EH (cell line): ENCODE measurements at places on chromosomes 6 and 20.

DNA sequence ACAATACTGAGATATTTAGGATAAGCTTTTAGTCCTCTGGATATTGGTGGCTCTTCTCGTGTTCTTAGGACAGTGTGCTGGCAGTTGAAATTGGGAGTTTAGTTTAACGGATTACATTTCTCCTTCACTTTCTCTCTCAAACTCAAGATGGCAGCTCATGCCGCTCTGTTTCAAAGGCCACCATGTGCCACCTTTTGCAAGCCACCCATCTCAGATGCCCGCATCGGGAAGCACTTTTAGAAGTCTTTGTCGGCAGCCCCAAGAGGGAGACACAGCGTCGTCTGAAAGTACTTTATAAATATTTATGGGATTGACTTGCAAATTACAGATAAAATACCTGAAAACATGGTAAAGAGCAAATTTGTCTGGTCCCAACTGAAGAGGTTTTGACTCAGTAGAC, 73.5 kb downstream of the DOK5 start:
- DNase-seq, result no peak

GRCh38 chr6:5121956-5122355, 36.8 kb downstream of the PPP1R3G start:
- DNase-seq, result no peak

DNA sequence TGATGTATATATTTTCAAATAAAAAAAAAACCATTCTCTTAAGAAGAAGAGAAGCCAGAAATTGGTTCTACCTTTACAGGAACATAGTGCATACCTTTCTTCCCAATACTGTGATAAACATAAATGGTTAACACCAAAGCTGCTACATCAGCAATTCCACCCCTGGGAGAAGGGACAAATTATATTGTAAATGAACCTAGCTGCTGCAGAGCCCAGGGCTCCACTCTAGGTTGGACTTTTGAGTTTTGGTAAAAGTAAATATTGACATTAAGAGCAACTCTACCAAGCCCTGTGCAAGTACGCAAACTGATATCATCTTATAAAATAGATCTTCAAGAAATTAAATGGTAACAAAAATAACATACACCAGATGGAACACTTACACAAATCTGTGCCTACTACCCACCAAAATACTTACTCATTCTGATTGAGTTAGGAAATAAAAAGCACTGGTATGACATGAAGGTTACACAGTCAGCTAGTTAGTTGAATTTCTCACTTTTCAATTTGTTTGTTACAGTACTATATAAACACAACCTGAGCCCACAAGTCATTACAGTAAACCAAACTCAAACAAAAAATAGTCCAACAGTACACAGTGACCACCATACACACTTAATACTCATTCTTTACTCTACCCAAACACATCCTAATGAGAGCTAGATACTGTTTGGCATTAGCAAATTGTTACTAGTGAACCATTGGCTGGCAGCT, 223.3 kb upstream of the HEY2 start:
- no peak for DNase-seq

GRCh38 chr6:137927777-137928218, 60.7 kb downstream of the TNFAIP3 start:
- DNase-seq, result peak; percentile 63

DNA sequence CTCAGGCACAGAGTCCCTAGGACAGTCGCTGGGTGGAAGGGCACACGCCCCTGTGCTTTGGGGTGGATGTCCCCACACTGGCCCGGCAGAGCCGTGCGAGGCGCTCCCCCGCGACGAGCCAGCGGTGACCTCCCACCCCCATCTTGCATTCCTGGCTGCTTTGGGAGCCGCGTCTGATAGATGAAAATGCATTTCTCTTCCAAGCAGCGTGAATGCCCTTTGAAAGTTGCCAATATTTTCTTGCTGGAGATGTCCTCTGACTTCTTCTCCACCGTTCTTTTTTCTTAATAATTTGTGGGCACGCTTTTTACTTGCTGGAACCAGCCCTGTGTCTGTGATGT, 29.9 kb downstream of the COL20A1 start:
- DNase-seq, result no peak

DNA sequence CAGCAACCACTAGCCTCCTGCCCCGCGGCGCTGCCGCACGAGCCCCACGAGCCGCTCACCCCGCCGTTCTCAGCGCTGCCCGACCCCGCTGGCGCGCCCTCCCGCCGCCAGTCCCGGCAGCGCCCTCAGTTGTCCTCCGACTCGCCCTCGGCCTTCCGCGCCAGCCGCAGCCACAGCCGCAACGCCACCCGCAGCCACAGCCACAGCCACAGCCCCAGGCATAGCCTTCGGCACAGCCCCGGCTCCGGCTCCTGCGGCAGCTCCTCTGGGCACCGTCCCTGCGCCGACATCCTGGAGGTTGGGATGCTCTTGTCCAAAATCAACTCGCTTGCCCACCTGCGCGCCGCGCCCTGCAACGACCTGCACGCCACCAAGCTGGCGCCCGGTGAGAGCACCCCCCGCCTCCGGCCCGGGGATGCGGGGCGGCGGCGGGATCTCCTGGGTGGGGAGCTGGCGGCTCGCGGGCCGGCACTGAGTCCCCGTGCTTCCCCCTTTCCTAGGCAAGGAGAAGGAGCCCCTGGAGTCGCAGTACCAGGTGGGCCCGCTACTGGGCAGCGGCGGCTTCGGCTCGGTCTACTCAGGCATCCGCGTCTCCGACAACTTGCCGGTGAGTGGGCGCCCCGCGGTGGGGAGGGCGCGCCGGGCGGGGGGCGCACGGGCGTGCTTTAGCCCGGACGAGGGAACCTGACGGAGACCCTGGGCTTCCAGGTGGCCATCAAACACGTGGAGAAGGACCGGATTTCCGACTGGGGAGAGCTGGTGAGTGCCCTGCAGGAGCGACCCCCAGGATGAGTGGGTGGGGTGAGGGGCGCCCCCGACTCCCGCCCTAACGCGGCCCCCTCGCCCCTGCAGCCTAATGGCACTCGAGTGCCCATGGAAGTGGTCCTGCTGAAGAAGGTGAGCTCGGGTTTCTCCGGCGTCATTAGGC, 585 bp downstream of the PIM1 start:
- peak; percentile 54 for DNase-seq

GRCh38 chr6:143802833-143803565, 40.1 kb upstream of the LTV1 start:
- DNase-seq, result peak; percentile 32

- peak; percentile 25 for DNase-seq
Measured at GRCh38 chr6:45710304-45710821, 305.3 kb downstream of the CLIC5 start.

GRCh38 chr6:106572875-106573585, 56.3 kb downstream of the RTN4IP1 start:
- DNase-seq, result no peak

DNA sequence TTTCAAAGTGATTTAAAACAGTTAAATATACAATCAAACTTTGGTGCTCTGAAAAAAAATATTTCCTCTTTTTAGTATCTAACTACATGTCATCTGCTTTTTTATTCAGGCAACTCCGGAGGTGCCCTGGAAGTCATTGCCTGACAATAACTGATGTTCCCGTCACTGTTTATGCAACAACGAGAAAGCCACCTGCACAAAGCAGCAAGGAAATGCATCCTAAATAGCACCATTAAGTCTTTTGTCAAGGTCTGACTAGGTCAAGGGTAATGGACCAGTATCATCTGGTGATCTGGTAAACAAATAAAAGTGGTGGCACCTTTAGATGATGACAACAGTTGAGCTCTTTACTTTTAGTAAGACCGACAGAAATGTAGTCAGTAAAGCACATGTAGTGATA, 13.2 kb downstream of the FAM229B start:
- no peak for DNase-seq

GRCh38 chr6:125867483-125867942, 76.8 kb downstream of the NCOA7 start:
- DNase-seq, result peak; percentile 70

DNA sequence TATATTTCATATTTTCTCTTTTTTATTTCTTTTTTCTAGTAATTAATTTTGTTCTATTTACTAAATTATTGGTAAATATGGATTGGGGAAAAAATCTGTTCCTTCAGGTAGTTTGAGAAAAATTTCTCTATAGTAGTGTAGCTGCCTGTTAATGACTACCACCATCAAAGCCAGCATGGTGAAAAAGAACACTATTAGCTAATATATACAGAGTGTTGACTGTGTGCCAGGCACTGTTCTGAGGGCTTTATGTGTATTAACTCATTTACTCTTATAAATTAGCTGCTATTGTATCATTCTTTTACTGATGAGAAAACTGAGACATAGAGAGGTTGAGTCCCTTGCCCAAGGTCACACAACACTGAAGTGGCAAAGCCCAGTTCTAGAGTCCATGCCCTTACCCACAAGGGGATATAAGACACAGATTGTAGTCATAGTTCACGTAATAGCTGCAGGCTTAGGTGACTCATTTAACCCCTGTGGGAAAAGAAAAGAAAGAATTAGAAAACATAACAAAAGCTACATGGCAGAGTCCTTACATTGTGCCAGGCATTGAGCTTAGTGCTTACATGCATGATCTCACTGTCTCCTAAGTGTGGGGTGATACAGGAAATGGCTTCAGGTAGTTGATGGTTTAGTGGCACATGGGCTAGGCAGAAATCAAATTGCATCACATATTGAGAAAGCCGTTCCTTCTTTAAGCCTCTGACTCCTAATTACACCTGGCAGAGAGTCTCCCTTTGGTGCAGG, 12.2 kb upstream of the AKIRIN2 start:
- DNase-seq, result peak; percentile 83

GRCh38 chr20:9348747-9349146, 165.6 kb upstream of the LAMP5 start:
- DNase-seq, result peak; percentile 66

DNA sequence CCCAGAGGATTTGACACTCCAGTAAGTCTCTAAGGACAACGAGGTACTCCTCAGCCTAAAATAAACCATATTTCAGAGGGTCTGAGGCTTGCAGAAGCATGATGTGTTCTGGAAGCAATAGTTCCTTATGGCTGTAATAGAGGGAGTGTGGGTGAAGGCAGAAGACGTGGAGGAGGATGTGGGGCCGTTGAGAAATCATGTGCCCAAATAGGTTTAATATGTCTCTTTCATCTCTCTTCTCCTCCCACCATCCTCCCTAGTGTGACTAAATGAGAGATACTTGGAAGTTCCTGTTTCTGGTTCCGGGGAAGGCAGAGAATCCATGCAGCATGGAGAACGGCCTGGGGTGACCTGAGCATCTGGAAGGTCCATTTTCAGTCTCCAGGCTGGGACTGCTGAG, 174.0 kb upstream of the RSPO3 start:
- DNase-seq, result no peak

DNA sequence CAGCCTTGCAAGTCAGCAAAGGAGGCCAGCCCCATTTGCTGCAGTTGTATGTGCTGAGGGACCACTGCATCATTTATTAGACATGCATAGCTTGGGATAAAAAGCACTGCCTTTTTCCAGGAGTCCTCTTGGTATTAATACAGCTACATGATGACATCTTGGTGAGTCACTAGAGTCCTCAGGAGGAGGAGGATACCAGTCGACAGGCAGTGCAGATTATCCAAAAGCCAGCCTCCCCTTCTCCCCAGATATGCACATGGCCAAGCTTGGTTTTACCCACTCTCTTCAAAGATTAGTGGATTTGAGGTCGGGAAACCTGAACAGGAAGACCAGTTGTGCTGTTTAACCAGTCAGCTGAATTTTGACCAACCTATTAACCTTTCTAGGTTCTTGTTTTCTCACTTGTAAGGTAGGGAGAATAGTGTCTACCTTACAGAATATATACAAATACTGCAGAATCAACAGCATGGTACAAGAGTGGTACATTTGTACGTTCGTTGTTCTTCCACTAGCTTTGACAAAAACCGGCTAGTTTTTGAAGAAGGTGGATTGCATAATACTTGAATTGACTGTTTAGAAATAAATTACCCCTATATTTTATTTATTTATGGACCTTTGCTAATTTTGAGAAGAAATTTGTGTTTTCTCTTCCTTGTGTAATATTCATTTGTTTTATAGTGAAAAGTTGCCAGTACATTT, 31.9 kb downstream of the VAPB start:
- DNase-seq, result peak; percentile 83

- DNase-seq, result no peak
Measured at GRCh38 chr6:73696966-73697655, 1.1 kb downstream of the CD109 start.

DNA sequence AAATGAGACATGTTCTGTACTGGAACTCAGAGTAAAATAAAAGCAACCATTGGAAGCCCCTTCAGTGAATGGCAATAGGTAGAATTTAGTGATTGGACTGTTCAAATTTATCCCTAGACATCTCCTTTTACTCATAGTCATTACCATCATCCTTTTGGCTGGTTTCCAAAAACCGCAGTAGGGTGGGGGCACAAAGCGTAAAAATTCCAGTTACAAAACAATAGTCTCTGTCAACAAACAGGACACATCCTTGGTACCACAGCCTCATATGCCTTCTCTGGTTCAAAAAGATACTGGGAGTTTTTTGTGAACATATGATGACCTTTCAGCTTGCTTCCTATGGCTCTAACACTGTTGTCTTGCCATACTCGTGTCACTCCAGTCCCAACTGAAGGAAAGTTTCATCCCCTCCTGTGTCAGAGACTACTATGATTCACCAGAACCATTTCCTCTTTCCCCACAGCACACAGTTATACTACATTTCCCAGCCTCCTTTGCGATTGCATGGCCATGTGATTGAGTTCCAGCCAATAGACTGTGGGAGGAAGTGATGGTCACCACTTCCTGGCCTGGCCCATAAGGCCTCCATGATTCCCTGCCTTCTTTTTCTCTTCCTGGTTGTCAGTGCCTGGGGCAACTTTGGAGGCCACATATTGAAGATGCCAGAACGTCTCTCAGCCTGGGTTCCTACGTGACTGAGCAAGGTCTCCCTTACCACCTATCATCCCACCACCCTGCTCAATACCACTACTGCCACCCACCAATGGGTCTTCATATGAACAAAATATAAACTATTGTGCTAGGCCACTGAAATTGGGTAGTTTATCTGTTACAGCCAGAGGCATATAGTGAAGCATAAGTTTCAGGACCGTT, 162.4 kb downstream of the ID4 start:
- peak; percentile 38 for DNase-seq

GRCh38 chr6:13496513-13497190, 9.3 kb upstream of the GFOD1 start:
- peak; percentile 42 for DNase-seq

- DNase-seq, result no peak
Measured at GRCh38 chr6:99689916-99690685, 83.5 kb downstream of the PRDM13 start.

- DNase-seq, result peak; percentile 6
Measured at GRCh38 chr20:46592580-46593362, 42.3 kb upstream of the OCSTAMP start.

GRCh38 chr20:921068-921467, 4.9 kb upstream of the ANGPT4 start:
- DNase-seq, result no peak

DNA sequence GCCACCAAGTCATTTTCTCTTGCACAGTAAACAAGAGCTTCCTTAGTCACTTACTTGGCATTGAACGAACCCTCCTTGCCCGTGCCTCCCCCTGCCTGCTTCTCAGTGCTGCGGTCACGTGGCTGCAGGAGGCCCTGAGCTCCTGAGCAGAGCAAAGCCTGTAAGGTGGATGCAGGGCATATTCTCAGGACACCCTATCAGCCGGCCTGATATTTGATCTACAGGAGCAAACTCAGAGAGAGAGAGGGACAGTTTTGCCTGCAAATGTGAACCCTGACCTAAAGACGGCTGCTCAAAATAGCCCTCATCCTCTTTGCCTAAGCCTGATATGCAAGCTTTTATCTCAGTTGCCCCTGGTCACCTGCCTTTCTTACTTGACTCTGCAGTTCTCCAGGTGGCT, 93.0 kb upstream of the POPDC3 start:
- DNase-seq, result peak; percentile 15

GRCh38 chr20:50144362-50144761, 9.2 kb downstream of the PEDS1 start:
- DNase-seq, result peak; percentile 98
